ENCODE measurements at places on chromosomes 4 and X.
A peak's percentile ranks its signal among the peaks of the same experiment; 100 is the strongest.

GRCh38 chrX:95762716-95763115 is 921.9 kb upstream of the DIAPH2 start:
- no peak for DNase-seq

- no peak for DNase-seq
These were observed 9.4 kb downstream of the SCD5 start for GRCh38 chr4:82789025-82789776.

DNA sequence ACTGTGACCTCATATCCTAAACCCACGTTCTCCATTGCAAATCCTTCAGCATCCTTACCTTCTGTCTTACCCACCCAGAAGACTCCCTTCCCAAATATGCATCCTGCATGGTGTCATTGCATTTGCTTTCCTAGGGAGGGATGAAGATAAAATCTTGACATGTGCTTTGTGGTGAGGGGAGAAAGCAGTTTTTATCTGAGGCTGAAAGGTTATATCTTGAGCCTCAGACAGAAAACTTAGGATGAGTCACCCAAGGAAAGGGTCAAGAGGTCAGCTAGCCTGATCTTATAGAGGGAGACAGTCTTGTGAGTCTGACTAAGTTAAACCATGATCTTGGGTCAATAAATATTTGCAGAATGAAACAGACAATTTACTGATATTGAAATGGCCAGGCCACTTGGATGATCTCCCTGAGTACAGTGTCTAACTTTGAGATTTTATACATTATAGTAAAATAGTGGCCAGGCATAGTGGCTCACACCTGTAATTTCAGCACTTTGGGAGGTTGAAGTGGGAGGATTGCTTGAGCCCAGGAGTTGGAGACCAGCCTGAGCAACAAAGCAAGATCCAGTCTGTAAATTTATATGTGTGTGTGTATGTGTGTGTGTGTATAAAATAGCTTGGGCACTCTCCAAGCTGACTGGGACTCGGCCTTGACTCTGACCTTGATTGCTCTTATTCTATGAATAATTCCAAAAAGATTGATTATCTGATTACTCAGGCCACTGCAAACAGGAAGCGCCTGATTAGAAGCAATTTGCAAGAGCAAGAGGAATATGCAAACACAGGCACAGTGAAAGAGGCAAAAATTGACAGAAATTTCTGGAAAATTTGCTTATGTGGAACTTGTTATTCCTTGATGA is 15.4 kb upstream of the FAM9C start:
- DNase-seq: peak; percentile 53

DNA sequence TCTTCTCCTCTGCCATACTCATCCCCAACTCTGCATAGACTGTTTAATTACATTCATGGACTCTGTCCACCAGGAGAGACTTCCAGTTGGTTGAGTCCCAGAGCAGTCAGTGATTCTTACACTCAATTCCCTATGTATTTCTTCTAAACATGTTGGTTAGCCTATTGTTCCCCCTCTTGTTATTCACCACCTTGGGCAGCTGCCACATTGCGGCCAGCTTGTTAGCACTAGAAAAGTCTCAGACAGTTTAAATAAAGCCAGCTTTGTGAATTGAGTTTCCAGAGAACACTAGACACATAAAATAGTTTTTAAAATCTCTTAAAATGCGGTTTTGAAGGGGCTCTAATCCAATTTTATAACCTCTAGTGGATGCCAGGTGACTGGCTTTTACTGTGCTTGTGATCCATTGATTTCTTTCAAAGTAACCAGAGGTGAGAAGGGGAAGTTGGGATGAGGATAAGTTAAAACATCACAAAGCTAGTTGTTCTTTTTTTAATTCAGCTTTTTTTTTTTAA is 827.7 kb downstream of the FSTL5 start:
- DNase-seq: no peak

GRCh38 chr4:143616771-143617170 is 83.7 kb downstream of the FREM3 start:
- peak; percentile 3 for DNase-seq

DNA sequence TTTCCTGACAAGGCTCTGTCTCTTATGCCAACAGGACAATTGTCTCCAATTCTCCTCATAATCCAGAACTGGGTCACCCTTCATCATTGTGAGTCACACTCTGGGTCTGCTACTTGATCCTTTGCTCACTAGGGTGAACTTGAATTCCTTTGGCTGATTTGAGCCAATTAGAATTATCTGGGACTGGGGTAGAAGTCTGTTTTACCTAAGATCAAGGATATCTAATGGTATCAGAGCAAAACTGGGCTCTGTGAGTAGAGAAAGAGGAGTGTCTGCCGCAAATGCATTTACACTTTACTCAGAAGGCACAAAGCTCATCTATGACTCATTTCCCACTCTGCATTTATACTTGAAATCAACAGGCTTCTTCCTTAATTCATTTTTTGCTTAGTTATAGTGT is 72.6 kb downstream of the PITX2 start:
- no peak for DNase-seq

GRCh38 chr4:109232681-109233080 is 69.8 kb downstream of the COL25A1 start:
- no peak for DNase-seq

GRCh38 chr4:118774989-118775388 is 60.9 kb downstream of the SEC24D start:
- DNase-seq: no peak

- DNase-seq: no peak
These were observed 7.4 kb downstream of the BDH2 start for GRCh38 chr4:103092245-103092644.

DNA sequence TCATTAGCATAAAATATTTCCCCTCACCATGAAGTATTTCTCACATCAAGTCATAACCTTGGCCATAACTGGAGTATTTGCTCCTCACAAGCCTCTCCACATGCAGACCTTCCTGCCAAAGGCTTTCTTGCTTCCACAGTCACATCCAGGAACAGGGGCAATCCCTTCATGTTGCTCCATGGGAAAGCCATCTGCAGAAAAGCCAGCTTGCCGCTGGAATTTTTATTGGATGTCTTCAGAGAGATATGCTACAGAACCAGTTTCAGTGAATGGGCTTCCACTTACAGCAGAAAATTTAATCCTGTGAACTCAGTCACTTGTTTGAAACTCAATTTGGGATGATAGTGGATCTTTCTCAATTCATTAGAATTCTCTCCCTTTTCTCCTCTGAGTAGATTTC is 3.2 kb upstream of the CDKN2AIP start:
- DNase-seq: no peak

- DNase-seq: no peak
These were observed 94.9 kb upstream of the PJA1 start for GRCh38 chrX:69260169-69260568.

DNA sequence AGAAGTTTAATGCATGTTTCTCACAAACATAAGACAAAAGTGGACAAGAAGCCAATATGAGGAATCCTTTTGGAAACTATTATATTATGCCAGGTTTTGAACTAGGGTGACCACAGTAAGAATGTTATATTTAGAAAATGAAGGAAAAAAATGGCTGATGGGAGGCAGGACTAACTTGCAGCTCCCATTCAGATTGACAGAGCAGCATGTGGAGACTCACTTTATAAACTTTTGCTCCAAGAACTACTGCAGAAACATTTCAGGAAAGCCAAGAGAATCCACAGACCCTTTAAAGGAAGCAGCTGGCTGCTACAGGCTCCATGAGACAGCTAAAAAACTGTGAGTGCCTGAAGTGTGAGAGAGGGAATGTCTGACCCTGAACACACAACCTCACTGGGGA is 738.6 kb upstream of the GRIA3 start:
- no peak for DNase-seq

DNA sequence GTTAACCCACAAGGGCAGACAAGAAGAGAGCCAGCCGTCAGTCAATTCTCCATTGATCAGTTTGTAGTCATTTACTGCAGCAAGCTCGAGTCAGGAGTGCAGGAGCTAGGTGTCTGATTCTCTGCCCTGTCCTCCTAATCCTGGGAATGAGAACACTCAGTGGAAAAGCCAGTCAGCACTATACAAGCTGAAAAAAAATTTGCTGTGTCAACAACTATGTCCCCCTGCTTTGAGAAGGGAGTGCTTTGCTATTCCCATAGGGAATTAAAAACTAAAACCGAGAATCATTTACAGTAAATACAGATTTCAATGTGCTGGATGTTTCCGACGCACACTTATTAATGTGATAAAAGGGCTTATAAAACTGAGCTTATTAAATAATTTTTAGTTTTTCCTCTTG is 84.2 kb downstream of the GRIA2 start:
- DNase-seq: no peak

DNA sequence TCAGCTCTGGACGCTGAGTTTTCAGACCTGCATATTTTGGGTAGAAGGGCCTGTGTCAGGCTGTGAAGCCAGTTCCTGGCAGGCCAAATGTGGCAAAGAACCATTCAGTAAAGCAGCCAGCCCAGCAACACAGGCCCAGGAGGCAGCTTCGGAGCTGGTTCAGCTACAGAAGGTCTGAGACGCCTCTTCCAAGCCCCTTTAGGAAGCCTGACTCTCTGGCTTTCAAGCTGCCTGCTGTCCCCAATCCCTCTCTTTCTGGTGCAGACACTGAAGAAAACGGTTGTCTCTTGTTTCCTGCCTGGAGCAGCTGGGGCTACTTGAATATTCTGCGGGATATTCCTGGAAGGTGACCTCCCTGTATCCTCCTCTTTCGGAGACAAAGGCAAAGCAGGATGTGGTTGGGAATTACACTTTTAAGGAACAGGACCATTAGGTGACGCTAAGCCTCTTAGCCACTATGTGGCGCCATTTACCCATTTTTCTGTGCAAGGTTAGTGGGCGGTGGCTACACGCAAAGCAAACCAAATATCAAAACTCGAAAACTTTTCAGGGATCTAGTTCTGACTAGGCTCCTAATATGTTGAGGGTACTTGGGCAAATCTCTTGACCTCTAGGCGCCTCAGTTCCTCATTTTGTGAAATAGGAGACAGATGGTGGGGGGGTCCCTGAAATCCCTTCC is 47.2 kb upstream of the LAS1L start:
- peak; percentile 60 for DNase-seq

DNA sequence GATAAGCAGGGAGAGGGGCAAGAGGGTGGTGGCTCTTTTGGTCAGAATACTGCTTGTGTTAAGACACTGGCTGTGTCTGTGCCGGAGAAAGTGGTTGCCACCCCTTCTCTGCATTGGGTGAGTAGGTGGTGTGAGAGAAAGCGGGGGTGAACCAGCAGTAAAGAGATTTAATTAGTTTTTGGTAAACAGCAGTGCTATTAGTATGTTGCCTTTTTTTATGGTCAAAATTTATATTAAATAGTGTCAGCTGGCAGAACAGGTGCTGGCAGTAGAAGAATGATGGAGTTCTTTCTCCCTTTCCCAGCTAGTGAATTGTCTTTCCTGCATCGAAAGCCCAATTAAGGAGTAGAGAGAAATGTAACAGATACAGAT is 181.6 kb downstream of the LARP7 start:
- DNase-seq: no peak

DNA sequence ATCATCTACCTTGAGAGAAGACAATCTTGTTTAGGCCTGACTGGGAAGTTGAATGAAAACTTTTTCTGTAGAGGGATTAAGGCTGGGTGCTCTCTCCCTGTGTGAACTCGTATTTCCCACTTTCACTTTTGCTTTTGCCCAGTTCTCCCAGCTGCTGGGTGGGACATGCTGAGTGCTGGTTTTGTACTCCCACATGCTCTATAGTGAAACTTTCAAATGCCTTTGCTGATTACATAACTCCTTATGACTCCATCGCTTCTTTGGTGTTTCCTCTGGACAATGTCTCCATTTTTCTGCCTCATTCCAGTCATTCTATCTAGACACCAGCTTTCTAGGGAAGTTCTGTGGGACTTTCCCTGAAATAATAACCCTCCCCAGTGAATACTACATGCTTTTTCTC is 100.5 kb downstream of the CLNK start:
- peak; percentile 32 for DNase-seq

- DNase-seq: no peak
These were observed 26.4 kb downstream of the ANAPC10 start for GRCh38 chr4:145071560-145071959.

- no peak for DNase-seq
These were observed 143.9 kb downstream of the PJA1 start for GRCh38 chrX:69021141-69021960.

- no peak for DNase-seq
These were observed 184.1 kb downstream of the IL1RAPL2 start for GRCh38 chrX:104749951-104750610.

DNA sequence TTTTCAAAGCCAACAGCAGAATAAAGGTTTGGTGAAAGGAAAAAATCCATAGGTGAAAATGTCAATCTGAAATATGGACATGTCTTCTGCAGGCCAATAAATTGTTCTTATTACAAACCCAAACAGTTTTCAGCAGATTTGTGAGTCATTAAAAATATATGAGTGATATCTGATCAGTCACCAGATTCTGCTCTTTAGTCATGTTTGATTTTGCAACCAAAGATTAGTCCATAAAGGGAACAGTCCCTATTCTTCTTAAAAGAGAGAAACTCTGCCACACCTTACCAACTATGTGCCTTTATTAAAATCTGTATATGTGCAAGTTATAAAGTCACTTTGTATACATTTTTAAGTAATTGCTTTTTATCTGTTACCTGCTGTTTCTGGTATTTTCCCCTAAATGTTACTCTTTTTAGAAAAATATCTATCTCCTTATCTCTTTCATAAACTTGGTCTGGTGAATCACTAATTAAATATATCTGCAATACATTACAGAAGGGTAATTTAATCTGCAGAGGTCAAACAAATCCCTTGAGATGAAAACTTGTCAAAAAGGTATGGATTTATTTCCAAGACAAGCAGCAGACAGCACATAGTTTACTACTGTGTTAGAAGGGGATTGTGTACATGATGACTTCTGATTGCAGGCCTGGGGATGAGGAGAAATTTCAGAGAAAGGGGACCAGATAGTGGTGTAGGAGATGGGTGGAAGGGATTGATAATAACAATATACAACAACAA is 322.9 kb upstream of the NWD2 start:
- DNase-seq: no peak

GRCh38 chr4:33086331-33086925 is 2366.3 kb downstream of the PCDH7 start:
- DNase-seq: no peak

- no peak for DNase-seq
These were observed 4.9 kb upstream of the BCOR start for GRCh38 chrX:40102393-40103381.

GRCh38 chr4:86089781-86090323 is 270.0 kb downstream of the MAPK10 start:
- DNase-seq: no peak

GRCh38 chrX:53544936-53545335 is 110.8 kb upstream of the HSD17B10 start:
- DNase-seq: no peak

DNA sequence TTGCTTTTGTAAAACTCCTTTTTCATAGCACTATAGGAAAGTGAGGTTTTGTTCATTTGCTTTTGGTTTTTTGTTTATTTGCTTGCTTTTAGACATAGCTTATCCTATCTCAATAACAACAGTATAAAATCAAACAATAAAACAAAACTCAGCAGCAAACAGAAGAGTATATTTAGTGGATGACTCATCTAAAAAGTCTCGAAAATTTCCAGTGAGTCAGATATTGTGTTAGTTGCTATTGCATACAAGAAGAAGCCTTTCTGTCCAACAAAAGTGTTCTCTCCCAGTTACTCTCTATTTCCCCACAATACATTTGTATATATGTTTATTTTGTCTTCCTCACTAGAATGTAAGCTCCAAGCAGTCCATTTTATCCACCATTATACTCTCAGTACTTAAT is 36.0 kb upstream of the NPNT start:
- DNase-seq: no peak

- DNase-seq: no peak
These were observed 270.1 kb upstream of the LDB2 start for GRCh38 chr4:17168571-17168970.

- peak; percentile 16 for DNase-seq
These were observed 2.4 kb upstream of the PCDH10 start for GRCh38 chr4:133146574-133147241.

GRCh38 chr4:1571165-1572009 is 112.7 kb downstream of the FAM53A start:
- DNase-seq: no peak

All from Calu3 (cell line).